M059J (cell line): ENCODE measurements at places on chromosomes 6 and 20. TPM values are rescaled to one million over a fixed set of nuclear protein-coding genes. Genes with fewer than 3 reads are reported as not detected.

DNA sequence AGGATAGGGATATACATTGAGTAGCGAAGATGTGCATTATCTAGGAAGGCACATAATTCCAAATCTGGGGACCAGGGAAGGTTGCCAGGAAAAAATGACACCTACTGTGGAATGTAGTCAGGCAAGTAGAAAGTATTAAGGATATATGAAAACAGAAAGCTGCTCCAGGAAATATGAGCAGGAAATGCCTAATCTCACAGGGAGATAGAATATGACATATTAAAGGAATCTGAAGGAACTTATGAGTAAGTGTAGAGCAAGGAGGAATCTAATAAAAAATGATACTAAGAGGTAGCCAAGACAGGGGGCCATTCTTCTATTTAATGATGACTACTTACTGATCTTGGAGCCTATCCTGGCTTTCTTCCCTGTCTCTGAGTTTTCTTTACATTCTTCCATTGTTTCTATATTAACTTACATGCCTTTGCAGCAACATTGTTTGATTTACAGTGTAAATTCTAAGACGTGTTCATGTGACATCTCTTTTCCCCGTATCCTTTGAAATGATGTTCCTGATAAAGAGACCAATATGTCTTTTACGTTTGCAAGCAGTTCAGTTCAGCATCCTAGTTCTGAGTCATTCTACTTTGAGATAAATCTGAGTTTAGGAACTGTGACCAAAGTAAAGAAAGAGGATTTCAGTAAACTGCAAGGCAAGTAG is 58.6 kb downstream of the TINAG start:
- DNase-seq: peak; percentile 47

GRCh38 chr6:4676016-4676415 is 100.2 kb upstream of the CDYL start:
- DNase-seq: no peak

GRCh38 chr6:147758303-147758702 is 249.8 kb downstream of the SAMD5 start:
- DNase-seq: no peak

Gene EPHA7
- total RNA-seq: not detected in 2 replicates

GRCh38 chr20:3765171-3765882 is 2.2 kb downstream of the ADISSP start:
- no peak for DNase-seq

- peak; percentile 18 for DNase-seq
These were observed 167.8 kb upstream of the RIPOR2 start for GRCh38 chr6:25103603-25104002.

- peak; percentile 69 for DNase-seq
These were observed 7.0 kb downstream of the UBD start for GRCh38 chr6:29552512-29553051.

- DNase-seq: no peak
These were observed 110.2 kb downstream of the NKAIN2 start for GRCh38 chr6:123913863-123914262.

Gene KIAA0408
- 2.2 and 3.0 TPM in 2 replicates for total RNA-seq

Gene C6orf118
- total RNA-seq: not detected in 2 replicates

Gene GABRR1
- total RNA-seq: not detected in 2 replicates

- peak; percentile 59 for DNase-seq
These were observed 29.9 kb downstream of the RAB44 start for GRCh38 chr6:36727505-36728021.

- no peak for DNase-seq
These were observed 691.9 kb downstream of the RFPL4B start for GRCh38 chr6:113039005-113039404.

Gene MAN1A1
- total RNA-seq: 5.0 and 6.8 TPM in 2 replicates

DNA sequence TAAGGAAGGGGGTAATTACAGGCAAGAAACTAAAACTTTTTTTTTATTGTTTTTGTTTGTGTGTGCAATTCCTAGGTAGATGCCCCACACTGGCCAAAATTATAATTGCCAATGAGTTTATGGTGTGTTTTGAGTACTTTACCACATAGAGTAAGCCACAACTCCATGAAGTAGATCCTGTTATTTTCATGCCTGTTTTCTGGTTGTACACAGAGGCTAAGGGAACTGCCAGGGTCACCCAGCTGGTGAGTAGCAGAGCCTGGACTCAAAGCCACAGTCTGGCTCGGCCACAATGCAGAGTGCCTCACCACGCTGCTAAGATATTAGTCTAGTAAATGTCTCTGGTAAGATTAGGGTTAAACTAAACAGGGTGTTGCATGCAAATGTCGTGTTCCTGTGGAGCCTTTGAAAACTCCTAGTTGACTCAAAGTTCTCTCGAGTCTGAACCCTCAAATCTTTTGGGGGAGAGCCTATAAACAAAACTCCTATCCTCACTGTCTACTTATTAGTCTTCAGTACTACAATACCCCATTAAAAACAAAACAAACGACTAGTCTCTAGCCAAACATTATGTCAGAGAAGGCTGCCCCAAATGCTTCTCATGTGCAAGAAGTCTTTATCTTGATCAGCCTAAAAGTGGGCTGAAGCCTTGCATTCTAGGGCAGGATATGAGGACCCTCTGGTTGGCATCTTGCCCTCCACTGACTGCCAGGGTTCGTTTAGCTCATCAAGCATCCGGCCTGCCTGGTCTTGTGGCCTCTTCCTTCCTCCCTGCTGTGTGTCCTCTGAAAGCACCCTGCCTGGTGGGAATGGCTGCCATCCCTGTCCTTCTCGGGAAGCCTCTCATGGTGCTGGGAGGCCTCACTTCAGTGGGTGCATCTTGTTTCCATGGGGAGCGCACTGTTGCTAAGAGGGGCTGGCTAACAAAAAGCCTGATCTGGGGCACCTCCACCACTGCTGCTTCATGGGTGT is 4.2 kb downstream of the DUSP22 start:
- peak; percentile 39 for DNase-seq

DNA sequence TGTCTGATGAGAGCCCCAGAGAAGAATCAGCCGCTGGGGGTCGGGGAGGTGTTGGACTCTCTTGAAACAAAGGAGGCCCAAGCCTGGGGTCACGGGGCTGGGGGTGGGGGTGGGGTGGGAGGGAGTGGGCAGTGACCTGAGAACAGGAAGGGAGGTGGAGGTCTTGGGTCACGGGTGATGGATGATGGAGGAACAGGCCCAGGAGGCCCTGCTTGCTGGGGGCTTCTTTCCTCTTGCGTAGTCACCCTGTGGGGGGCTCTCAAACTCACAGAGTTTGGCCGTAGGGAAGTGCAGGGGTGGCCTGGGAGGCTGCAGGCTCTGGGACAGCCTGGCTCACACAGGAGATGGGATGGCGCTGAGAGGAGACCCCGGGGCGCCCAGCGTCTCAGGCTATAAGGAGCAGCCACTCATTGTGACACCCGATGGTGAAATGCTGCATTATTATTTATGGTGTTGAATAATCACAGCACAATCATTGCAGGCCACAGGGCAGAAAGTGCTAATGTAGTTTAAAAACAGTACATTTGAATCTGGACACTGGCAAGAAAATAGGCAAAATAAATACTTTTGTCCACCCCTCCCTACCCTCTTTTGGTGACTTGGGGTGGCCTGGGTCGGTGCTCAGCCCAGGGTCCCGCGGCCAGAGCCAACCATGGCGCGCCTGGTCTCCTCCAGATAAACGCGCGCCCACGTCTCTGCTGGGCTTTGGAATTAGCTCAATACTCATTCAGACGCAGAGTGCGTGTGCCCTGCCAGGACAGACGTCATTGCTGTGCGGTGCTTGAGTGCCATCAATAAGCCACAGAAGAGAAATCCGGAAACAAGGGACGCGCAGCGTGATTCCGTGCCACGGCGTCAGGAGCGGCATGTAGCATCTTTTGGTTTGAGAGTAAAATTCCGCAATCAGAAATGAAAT is 27.3 kb upstream of the BHLHE23 start:
- no peak for DNase-seq
